CD4-positive, alpha-beta T cell (primary cell): ENCODE measurements at places on chromosomes 16 and 17. TPM values are rescaled to one million over a fixed set of nuclear protein-coding genes. Genes with fewer than 3 reads are reported as not detected.
A peak's percentile ranks its signal among the peaks of the same experiment; 100 is the strongest.

Gene ABI3
- total RNA-seq, result 5.8 TPM

Gene ST6GALNAC1
- 1.8 TPM for total RNA-seq

Gene DBNDD1
- 2.8 TPM for total RNA-seq

DNA sequence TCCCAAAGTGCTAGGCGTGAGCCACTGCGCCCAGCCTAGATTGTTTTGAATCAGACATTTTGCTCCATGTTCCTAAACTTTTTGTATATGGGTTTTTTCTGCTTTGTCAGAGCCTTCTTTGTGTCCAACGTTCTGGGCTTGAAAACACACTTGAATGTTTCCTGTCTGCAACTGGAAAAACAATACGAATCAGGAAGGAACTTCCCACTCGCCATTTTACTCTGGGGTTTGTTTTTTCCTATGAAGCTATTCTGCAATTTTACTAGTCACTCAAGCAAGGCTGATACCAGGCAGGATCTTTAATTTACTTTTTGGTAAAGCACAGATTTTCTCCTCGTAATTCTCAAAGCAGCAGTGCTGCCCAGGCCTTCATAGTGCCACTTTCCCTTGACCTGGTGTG lies 31.6 kb downstream of the ARHGAP17 start:
- H3K4me3 ChIP-seq, result no peak overlapping the region
- H3K27me3 ChIP-seq, result no peaks in the 10 kb centered on the region
- DNase-seq, result no peak

GRCh38 chr16:57386381-57386951 lies 14.2 kb downstream of the CX3CL1 start:
- no peaks in the 10 kb centered on the region for H3K4me1 ChIP-seq
- no peaks in the 10 kb centered on the region for H3K27me3 ChIP-seq
- H3K27ac ChIP-seq, result no peak overlapping the region
- no peak for DNase-seq
- H3K36me3 ChIP-seq, result no peaks in the 10 kb centered on the region

DNA sequence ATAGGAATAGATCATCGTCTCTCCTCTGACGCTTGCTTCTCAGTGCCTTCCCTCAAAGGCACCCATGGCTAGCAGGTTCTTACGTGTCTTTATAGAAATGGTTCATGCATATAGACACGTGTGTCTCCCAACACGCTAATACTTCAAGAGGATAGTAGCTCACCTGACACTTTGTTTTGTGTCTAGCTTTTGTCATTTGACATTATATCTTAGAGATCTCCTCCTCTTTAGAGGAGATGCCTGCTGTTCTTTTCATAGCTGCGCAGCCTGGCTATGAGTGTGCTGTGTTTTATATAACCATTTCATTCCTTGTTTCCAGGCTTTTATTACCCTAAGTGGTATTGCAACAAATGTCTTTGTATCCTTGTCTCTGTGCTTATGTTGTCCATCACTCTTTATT lies 411.7 kb downstream of the CPPED1 start:
- H3K36me3 ChIP-seq, result peaks cover 3% of the 10 kb centered on the region
- H3K4me1 ChIP-seq, result no peaks in the 10 kb centered on the region
- no peak for DNase-seq
- no peaks in the 10 kb centered on the region for H3K27me3 ChIP-seq
- H3K4me3 ChIP-seq, result no peak overlapping the region

Gene STRADA
- total RNA-seq, result 50.9 TPM

DNA sequence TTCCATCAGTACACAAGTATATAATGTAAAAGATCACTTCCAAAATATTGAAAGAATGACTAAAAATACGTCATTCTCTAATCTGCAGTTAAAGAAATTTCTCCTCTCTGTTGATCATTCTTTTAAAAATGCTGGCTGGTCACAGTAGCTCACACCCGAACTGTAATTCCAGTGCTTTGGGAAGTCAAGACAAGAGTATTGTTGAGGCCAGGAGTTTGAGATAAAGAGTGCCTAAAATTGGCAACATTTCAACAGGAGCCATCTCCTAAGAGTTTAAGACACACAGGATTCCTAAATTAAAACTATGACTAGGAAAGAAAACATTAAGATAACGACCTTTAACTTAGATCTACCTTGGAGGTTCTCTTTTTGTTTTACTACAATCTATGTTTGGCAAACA lies 4.5 kb upstream of the USP32 start:
- DNase-seq, result no peak
- H3K27ac ChIP-seq, result no peak overlapping the region
- H3K36me3 ChIP-seq, result no peaks in the 10 kb centered on the region

DNA sequence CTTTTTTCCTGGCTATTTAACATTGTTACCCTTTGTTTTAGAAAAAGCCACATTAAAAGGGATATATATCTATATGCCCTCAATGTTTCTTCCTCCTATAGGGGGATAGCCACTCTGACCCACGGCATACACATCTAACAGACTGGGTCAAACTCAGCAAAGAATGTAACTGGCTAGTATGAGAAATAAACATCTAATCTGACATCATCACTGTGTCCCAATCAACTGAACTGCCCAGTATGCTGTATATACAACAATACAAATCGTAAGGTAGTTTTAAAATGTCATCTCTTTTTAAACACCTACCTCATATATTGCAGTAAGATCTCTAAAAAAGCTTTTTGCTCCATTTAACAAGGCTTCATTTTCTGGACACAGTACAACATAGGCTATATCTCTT lies 39.9 kb upstream of the INTS2 start:
- H3K27ac ChIP-seq, result no peak overlapping the region
- no peak overlapping the region for H3K4me3 ChIP-seq
- no peaks in the 10 kb centered on the region for H3K4me1 ChIP-seq
- DNase-seq, result no peak
- H3K36me3 ChIP-seq, result peaks cover 89% of the 10 kb centered on the region

DNA sequence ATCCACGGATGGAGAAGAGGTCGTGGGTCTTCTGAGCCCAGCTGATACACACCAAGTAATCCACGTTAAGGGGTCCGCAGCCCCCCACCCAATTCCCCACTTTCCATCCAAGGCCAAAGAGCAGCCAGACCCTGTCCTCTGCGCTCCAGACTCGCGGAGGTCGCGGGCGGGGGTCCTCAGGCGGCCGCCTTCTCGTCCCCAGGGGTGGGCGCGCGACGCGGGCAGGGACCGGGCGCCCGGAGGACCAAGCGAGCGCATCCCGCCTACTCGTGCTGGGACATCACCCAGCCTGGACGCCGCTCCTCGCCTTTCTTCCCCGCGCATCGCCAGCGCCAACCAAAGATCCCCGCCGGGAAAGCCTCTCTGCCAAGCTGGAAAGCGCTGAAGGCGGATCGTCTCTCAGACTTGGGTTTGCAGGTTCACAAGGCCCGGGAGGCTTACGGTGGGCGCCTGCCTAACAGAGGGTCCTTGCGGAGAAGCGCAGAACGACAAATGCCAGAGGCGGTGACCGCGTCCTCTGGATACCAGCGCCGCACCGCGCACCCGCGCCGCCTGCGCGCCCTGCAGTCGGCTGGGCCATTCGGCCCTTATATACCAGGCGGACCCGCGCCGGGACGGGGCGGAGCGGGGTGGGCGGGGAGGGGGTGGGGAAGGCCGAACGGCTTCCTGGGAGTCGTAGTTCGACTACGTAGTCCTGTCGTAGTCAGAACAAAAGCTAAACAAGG lies 471.6 kb downstream of the SOX9 start:
- H3K4me3 ChIP-seq, result peak overlapping the region; percentile 60
- DNase-seq, result peak; percentile 47
- no peaks in the 10 kb centered on the region for H3K36me3 ChIP-seq
- peaks cover 25% of the 10 kb centered on the region for H3K27me3 ChIP-seq

DNA sequence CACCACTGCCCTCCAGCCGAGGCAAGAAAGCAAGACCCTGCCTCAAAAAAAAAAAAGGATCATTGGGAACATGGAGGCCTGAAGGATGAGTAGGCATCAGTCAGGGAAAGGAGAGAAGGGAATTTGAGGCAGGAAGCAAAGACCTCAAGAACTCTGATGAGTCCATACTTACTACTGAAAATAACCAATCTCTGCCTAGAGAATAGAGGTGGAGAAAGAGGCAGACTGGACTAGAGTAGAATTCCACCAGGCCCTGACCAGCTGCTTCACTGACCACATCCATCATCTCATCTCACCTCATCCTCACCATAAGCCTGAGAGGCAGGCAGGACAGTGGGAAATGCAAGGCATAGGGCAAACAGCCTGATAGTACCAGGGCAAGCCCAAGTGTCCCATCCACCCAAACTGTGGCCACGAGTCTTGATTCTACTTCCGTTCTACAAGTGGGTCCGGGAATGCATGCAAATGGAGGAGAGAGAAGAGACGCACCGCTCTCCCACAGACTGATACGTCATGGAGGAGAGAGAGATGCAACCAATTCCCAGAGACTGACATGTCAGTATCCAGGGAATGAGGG lies 17.1 kb downstream of the ANKRD11 start:
- peaks cover 95% of the 10 kb centered on the region for H3K4me1 ChIP-seq
- no peak for DNase-seq
- H3K4me3 ChIP-seq, result no peak overlapping the region
- no peak overlapping the region for H3K27ac ChIP-seq
- no peaks in the 10 kb centered on the region for H3K27me3 ChIP-seq
- H3K36me3 ChIP-seq, result peaks cover 6% of the 10 kb centered on the region

Gene GCGR
- not detected for total RNA-seq

Gene TMEM220
- total RNA-seq, result 2.9 TPM

- H3K4me1 ChIP-seq, result peaks cover 71% of the 10 kb centered on the region
- no peak overlapping the region for H3K27ac ChIP-seq
- no peaks in the 10 kb centered on the region for H3K27me3 ChIP-seq
These were observed 1.9 kb downstream of the PRKCB start for GRCh38 chr16:23837553-23838308.

- no peak overlapping the region for H3K4me3 ChIP-seq
- H3K27me3 ChIP-seq, result no peaks in the 10 kb centered on the region
- DNase-seq, result no peak
- H3K36me3 ChIP-seq, result peaks cover 5% of the 10 kb centered on the region
These were observed 3.0 kb downstream of the MMD start for GRCh38 chr17:55418369-55419268.

DNA sequence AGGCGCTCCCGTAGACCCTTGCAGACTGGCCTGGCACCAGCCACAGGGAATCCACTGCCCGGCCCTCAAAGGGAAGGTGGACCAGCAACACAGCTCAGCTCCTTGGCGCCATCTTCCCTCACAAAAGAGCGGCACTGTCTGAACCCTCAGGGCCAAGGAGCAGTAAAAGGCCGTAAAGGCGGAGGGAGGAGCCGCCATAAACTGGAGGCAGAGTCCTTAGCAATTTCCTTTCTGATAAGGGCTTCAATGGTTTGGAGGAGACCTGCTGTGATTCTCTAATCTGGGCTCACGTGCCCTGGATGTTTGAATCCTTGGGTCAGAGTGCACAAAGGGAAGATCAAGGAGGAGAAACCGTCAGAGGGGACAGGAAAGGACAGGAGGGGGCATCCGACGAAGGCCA lies 15.5 kb upstream of the AXIN2 start:
- no peaks in the 10 kb centered on the region for H3K27me3 ChIP-seq
- DNase-seq, result no peak
- no peaks in the 10 kb centered on the region for H3K36me3 ChIP-seq
- no peaks in the 10 kb centered on the region for H3K4me1 ChIP-seq
- no peak overlapping the region for H3K27ac ChIP-seq

Gene CCL17
- total RNA-seq, result not detected

DNA sequence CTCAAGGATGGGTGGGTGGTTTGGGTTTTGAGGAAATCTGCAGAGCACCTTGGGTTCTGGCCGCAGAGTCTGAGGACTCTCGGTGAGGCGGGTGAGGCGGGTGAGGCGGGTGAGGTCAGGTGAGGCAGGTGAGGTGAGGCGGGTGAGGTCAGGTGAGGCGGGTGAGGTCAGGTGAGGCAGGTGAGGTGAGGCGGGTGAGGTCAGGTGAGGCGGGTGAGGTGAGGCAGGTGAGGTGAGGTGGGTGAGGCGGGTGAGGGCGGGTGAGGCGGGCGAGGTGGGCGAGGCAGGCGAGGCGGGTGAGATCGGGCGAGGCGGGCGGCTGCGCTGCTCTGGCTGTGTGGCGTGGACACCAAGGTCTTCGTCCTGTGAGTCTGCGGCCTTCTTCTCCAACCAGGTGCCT lies 24.1 kb upstream of the RPL13 start:
- H3K27me3 ChIP-seq, result no peaks in the 10 kb centered on the region
- no peak for DNase-seq
- H3K27ac ChIP-seq, result no peak overlapping the region

DNA sequence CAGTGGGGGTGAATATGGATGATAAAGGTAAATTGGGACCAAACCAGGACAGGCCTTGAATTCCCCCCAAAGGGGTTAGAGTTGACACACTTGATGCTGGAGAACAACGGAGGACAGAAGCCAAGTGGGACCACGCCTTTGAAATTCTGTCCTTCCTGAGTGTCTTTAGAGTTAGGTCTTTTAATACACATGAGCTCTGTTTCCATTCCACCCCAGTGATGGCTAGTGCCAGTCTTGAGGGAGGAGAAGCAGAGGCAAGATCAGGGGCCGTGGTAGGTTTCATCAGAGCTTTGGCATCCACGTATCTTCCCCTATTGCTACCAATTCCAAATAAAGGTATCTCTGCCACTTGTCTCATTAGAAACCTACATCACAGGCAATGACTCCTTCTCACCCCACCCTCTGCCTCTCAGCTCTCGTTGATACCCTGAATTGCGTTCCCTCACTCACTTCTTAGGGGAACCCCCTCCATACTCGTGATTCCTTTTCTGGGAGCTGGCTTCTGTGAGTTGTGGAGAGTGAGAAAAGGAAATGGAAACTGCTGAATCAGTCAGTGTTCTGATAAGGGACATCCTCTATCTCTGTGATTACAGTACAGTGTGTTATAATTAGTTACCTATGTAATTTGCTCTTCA lies 2.4 kb upstream of the CCL3L1 start:
- no peaks in the 10 kb centered on the region for H3K4me1 ChIP-seq
- DNase-seq, result no peak
- H3K4me3 ChIP-seq, result no peak overlapping the region

DNA sequence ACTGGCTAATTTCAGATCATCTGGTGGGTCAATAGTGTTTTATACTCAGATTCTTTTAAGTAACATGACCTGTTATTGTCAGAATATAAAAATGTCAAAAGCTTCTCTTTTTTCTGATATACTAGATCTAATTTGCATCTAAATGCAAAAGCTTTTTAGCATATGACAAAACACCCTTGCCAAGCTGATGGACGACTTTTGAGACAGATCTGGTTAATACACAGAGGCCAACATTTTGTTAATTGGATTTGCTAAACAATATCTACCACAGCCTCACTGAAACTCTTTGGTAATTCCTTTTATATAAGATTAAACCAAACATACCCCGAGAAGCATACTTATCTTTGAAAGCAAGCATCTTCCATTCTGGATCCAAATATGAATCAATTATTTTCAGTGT lies 10.3 kb upstream of the NOL11 start:
- no peak overlapping the region for H3K27ac ChIP-seq

GRCh38 chr16:53717577-53717976 lies 13.6 kb downstream of the FTO start:
- H3K27ac ChIP-seq, result no peak overlapping the region
- H3K36me3 ChIP-seq, result no peaks in the 10 kb centered on the region
- no peak for DNase-seq
- no peaks in the 10 kb centered on the region for H3K4me1 ChIP-seq

Gene CD300H
- total RNA-seq, result not detected
